Suprapubic skin (tissue), 4 donors: ENCODE measurements at places on chromosomes 5 and 9.

DNA sequence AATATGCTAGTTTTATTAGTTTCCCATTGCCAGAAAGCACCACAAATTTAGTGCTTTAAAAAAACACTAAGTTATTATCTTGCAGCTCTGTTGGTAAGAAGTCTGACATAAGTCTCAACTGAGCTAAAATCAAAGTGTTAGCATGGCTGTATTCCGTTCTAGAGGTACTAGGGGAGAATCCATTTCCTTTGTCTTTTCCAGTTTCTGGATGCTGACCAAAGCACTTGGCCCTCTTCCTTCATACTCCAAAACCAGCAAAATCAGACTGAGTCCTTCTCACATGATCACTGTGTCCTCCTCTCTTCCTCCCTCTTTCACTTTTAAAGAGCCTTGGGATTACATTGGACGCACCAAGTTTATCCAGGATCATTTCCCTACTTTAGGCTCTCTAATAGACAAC is 9.5 kb downstream of the CDH18 start:
- no peak for DNase-seq
- no peaks in the 10 kb centered on the region for H3K4me1 ChIP-seq
- no peaks in the 10 kb centered on the region for H3K36me3 ChIP-seq
- no peak overlapping the region for H3K4me3 ChIP-seq
- H3K27me3 ChIP-seq = no peaks in the 10 kb centered on the region

GRCh38 chr9:97507428-97507984 is 6.0 kb downstream of the TMOD1 start:
- H3K4me3 ChIP-seq = no peak overlapping the region
- no peak overlapping the region for H3K27ac ChIP-seq
- no peaks in the 10 kb centered on the region for H3K36me3 ChIP-seq
- H3K4me1 ChIP-seq = peaks cover 28% of the 10 kb centered on the region
- DNase-seq = no peak

GRCh38 chr9:16864649-16865434 is 5.6 kb downstream of the BNC2 start:
- DNase-seq = no peak
- no peaks in the 10 kb centered on the region for H3K27me3 ChIP-seq
- peaks cover 32% of the 10 kb centered on the region for H3K4me1 ChIP-seq
- no peak overlapping the region for H3K4me3 ChIP-seq

- peak overlapping the region; percentile 57 for H3K27ac ChIP-seq
- H3K36me3 ChIP-seq = no peaks in the 10 kb centered on the region
- no peaks in the 10 kb centered on the region for H3K27me3 ChIP-seq
Measured at GRCh38 chr9:22147813-22148527, 138.9 kb upstream of the CDKN2B start.

DNA sequence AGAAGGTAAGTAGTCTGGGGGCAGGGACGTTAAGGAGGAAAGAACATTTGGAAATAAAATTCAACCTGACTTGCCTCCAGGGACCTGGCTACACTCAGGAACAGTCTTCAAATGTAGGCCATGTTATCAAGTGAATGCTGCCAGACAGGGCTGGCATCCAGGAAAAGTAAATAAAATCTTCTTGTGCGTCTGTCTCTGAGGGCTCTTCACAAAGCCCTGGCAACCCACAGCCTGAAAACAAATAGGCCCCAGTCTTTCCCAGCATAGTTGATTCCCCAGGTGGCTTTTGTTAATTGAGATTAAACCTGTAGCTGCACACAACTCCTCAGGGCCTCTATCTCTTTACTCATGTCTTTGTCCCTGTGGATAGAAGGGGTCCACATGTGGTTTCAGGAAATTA is 55.4 kb downstream of the STK32A start:
- no peaks in the 10 kb centered on the region for H3K36me3 ChIP-seq
- H3K27ac ChIP-seq = no peak overlapping the region
- DNase-seq = no peak
- no peak overlapping the region for H3K4me3 ChIP-seq
- no peaks in the 10 kb centered on the region for H3K27me3 ChIP-seq

- H3K27ac ChIP-seq = no peak overlapping the region
- no peak overlapping the region for H3K4me3 ChIP-seq
- H3K27me3 ChIP-seq = no peaks in the 10 kb centered on the region
- no peaks in the 10 kb centered on the region for H3K36me3 ChIP-seq
- DNase-seq = no peak
Measured at GRCh38 chr5:114473541-114473940, 111.7 kb downstream of the KCNN2 start.
